ENCODE measurements at places on chromosomes 4 and X.
A peak's percentile ranks its signal among the peaks of the same experiment; 100 is the strongest.

GRCh38 chrX:101550362-101550750 lies at the start of gene ARMCX1:
Gene ARMCX1 (plus strand): TSS chrX:101550547. CDS start chrX:101552931, 2,384 bp downstream.
- DNase-seq: no peak

DNA sequence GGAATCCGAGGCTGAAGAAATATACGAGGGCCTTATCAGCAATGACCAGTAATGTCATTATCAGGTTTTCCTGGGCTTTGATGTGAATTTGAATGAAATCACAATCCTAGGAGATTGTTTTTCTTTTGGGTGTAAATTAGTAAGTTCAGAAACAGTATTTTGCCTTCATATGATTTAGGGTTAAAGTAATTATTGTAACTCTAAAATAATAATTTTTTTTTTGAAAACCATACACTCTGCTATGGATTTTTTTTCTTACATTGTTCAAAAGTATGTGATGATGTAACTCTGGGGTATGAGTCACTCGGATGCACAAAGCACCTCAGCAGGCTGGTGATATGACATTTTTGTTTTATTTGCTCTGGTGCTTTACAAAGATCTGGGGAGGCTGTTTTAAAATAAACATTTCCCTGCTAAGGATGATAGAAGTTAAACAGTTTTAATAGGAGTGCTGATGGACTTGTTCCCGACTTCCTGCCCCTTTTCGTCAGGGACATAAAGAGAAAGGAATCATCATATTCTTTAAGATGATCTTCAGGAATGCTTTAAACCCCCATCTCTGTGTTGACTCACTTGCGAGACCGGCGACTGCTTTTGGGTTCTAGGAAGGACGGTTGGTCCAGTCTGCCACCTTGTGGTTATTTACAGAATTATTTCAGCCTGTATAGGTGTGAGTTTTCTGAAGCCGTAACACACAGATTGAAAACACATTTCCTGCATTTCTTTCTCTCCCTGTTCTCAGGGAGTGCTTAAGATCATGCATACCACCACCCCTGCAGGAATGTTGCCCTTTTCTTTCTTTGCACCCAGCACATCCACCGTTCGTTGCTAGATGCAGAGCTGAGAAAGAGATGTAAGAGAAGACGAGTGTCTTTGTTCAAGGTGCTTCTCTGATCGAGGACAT lies 72.5 kb downstream of the RAPGEF2 start:
- DNase-seq: peak; percentile 7

DNA sequence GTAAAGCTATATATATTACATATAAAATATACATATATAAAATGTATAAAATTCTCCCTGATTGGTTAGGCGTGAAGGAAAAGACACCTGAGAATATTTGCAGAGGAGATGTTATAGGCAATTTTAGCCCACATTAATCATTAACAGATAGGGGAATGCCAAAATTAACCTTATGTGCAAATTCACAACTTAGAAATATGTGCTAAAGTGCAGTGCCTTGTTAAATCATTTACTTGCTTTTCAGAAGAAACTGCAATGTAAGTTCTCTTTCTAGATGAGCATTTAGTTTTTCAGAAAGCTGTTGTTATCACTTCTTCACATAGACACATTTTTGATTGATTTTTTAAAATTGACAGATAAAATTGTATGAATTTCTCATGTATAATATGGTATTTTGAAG lies 5.6 kb downstream of the TASL start:
- no peak for DNase-seq

DNA sequence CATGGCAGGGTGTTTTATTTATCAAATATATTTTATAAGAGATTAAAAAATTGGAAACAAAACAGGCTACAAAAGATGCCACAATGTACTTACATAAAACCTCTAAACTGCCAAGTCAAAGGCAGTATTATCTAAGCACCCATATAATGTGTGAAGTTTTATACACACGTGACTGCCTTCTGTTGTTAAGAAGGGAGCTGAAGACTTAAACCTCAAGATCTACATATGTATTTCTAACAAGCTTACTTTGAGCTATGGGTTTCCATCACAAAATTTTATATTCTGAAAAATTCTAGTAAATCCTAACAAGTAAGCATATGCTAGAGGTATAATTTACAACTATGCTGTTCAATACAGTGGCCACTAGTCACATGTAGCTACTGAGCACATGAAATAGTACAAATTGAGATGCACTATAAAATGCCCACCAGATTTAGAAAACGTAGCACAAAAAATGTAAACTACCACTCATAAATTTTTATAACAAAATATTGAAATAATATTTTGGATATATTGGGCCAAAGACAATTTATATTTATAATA lies 9.8 kb downstream of the ATP8A1 start:
- DNase-seq: no peak

DNA sequence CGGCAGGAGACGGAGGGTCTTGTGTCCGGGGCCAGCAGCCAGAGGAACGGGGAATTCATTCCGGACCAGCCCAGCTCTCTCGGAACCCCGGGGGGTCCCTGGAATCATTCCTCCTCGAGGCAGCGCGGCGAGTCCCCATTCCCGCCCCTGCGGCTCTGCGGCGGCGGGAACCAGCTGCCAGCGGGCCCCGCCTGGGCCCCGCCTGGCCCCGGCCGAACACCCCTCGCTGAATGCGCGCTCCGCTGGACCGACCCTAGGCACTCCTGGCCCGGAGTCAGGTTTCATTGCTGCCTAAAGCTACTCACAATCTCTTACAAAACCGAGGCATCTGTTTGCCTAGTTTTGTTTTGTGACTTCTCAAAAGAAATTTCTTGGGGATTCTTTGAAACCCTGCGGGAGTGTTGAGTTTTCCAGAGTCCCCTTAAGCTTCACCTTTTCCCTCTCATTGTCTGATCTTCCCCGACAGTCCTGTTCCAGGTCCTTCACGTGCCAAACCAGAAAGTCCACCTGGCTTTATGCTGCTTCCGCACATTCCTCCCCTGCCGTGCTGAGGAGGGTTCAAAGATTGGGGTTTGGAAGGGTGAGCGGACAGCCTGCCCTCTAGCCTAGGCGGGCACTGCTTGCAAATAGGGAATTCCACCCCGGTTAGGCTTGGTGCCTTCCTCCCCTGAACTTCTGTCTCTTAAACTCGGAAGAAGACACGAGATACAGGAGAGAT lies 789 bp downstream of the ARHGAP10 start:
- no peak for DNase-seq

- DNase-seq: no peak
Observed at GRCh38 chr4:134537701-134538100, 336.1 kb upstream of the PABPC4L start.

DNA sequence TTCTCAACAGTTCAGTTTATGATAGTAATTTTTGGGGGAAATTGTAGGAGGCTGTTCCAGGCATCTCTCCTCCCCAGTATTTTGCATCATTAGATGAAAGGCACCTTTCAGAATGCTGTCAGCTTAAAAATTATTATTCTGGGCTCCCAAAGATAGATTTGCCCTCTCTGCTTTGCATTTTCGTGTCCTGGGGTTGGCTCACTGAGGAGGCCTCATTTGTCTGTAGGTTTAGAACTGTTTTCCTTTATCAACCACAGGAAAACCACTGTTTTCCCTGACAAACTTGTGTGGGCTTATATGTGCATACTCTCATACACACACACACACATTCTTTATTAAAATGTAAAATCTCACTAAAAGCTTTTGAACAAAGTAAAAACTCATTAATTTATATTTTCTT lies 197.2 kb upstream of the VCX3A start:
- DNase-seq: no peak

- no peak for DNase-seq
Observed at GRCh38 chrX:38220415-38221390, at the start of gene SRPX. Gene SRPX (minus strand): TSS chrX:38220871. CDS start chrX:38220792, 79 bp downstream.

DNA sequence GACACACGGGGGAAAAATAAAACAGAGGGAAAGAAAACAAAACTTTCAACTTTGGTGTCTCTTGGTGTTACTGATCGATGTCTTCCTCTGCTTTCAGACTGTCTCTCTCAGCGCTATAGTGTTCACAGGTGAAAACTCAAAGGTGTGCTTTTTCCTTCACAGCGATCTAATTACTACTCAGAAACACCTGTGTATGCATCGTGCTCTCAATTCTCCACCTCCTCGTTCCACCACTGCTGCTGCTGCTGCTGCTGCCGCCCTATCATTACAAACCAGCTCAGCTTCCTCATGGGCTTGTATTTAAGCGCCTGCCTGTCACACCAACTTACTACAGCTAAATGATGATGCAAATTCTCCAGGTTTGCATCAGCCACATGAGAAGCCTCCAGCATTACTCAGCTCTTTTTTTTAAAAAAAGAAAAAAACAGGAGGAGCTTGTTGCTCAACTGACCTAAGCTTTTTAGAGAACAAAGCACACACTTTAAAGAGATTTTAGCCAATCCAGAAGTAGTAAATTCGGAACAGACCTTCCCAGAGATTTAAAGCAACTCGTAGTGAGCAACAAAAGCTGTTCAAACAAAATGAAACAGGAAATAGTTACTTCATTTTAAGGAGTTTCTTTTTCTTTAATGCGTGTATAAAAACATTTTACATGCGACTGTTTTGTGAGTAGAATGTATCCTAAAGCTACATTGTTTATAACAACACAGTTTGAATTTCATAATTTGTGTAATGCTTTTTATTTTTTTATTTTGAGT lies at the start of gene SLC7A11:
Gene SLC7A11, minus strand, starts transcription at position 274 of the 758 bp plus-strand sequence. CDS start 280 bp downstream, outside the sequence.
- DNase-seq: no peak

GRCh38 chr4:110949542-110949941 lies 326.7 kb upstream of the PITX2 start:
- no peak for DNase-seq

- DNase-seq: no peak
Observed at GRCh38 chr4:25818876-25819275, 43.9 kb downstream of the SEL1L3 start.

GRCh38 chr4:172938870-172939269 lies 229.7 kb upstream of the GALNT7 start:
- no peak for DNase-seq

DNA sequence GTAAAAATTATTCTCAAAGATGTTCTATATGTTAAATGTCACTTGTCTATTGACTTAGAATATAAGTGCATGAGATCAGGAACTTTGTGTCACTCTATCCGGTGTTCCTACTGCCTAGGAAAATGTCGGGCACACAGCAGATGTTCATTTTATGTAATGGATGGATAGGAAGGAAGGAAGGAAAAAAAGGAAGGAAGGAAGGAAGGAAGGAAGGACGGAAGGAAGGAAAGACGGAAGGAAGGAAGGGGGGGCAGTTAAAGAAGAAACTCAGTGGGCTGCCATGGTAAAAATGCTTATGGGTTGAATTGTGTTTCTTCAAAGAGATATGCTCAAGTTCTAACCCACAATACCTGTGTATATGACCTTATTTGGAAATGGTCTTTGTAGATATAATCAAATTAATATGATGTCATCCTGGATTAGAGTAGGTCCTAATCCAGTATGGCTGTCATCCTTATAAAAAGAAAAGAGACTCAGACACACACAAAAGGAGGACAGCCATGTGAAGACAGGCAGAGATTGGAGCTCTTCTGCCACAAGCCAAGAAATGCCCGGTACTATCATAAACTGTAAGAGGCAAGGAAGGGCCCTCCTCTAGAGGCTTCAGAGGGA lies 86.3 kb downstream of the COL25A1 start:
- no peak for DNase-seq

DNA sequence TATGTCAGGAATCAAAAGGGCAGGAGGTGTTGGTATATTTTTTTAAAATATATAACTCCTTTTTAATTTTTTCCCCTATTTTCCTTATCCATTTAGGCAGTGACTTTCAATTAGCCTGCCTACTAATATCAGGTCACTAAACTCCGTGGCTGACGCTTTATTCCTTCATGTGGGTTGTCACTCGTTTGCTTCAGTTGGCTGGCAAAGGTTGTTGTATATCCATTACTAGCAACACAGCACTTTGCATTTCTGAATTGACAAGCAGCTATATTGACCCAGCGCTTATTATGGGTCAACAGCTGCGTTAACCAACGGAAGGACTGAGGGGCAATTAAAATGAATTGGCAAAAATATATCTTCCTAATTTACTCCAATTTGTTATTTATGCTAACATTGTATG lies 87.7 kb downstream of the ARX start:
- no peak for DNase-seq
